ENCODE measurements at places on chromosomes 2 and 18. TPM values are rescaled to one million over a fixed set of nuclear protein-coding genes. Genes with fewer than 3 reads are reported as not detected.

DNA sequence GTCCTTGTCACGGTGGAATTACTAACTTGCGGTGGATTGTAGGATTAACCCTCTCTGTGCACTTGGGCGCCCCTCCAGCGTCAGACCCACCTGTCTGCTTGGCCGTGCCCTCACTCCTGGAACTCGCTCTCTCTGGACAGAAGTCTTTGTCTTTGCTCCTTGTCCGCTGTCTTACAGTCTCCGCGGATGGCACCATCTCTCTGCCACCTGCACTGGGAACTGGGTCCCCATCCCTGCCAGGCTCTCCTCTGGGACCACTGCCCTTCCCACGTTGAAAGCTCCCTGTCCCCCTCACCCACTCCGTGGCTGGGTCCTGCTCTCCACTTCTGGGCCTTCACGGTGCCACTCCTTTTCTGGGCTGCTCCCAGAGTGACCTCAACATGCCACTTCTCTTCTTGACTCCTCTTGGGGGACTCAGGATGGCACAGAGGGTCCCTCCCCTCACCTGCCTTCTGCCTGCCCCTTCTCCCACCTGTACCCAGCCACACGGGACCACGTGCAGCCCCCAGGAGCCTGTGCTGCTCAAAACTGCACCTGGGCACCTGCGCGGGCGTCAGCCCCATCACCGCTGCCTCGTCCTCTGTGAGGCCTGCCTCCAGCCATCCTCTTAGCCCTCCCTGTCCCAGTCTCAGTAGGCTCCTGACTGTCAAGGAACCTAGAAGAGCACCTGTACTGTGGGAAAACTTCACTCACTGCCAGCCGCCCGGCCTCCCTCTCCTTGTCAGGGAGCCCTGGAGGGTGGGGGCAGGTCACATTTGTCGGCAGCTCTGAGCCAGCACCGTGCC, 11.1 kb downstream of the CNDP2 start:
- H3K4me3 ChIP-seq, result no peak overlapping the region
- H3K4me1 ChIP-seq, result peaks cover 29% of the 10 kb centered on the region
- peaks cover 98% of the 10 kb centered on the region for H3K36me3 ChIP-seq
- DNase-seq, result peak; percentile 90
- peak overlapping the region; percentile 75 for H3K27ac ChIP-seq

DNA sequence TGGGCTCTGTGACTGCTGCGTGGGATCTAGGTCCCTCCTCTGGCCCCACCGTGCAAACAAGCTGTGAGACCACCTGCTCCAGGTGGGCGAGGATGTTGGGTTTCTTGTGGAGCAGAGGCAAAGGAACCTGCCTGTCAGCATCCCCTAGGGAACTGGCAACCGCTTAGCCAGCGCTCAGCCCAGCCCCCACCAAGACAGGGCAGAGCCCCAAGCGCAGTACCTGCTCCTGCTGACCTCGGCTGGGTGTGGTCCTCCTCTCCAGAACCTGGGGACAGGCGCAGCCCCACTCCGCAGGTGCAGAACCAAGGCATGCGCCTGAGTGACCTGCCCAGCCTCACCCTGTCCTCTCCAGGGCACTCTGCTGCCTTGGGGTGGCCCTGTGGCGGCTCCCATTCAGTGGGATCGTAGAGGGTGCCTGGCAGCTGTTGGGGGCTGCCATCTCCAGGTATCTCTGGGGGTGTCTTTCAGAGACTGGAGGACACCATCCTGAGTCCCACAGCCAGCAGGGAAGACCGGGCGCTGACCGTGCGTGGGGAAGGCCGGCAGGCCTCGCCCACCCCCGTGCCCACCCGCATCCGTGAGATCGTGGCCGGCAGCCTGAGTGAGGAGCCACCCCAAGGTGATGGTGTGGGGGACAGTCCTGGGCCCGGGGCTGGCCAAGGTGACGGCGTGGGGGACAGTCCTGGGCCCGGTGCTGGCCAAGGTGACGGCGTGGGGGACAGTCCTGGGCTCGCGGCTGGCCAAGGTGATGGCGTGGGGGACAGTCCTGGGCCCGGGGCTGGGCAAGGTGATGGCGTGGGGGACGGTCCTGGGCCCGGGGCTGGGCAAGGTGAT, 12.3 kb downstream of the CROCC2 start:
- peaks cover 45% of the 10 kb centered on the region for H3K4me1 ChIP-seq
- no peaks in the 10 kb centered on the region for H3K36me3 ChIP-seq
- no peak overlapping the region for H3K27ac ChIP-seq
- no peak overlapping the region for H3K4me3 ChIP-seq
- peak; percentile 16 for DNase-seq

DNA sequence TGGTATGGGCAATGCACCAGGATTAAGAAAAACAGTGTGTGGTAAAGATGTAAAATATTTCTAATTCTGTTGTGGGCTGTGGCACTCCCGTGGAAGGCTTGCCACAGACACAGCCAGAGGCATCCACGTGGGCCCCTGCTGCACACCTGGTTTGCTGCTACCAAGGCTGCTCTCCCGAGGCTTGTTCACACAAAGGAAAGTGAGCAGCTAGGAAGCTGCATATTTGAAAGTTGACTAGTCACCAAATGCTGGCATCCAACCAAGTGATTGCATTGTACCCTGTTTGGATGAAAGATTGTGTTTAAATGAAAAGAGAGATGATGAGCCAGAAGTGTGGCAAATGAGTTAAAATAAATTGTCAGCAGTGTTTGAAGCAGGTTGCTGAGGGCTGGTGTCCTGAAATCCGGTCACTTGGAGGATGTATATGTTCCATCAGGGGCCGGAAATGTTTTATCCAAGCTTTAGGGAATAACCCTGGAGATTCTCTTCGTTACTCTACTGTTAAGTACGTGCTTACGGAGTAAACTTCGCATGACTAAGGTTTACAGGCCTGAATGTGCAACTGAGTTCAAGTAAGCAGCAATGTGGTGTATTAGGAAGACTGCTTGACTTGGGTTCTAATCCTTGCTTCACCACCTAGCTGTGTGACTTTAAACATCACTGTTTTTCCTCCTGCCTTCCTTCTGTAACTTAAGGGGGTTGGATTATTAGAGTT, 86.1 kb downstream of the MSH2 start:
- H3K27me3 ChIP-seq, result no peaks in the 10 kb centered on the region
- H3K4me1 ChIP-seq, result no peaks in the 10 kb centered on the region
- no peak overlapping the region for H3K4me3 ChIP-seq
- no peak overlapping the region for H3K27ac ChIP-seq

- no peaks in the 10 kb centered on the region for H3K36me3 ChIP-seq
- peaks cover 16% of the 10 kb centered on the region for H3K4me1 ChIP-seq
Measured at GRCh38 chr18:50161597-50162205, 33.2 kb downstream of the MYO5B start.

- H3K36me3 ChIP-seq, result no peaks in the 10 kb centered on the region
- no peak overlapping the region for H3K4me3 ChIP-seq
- H3K27ac ChIP-seq, result no peak overlapping the region
- no peaks in the 10 kb centered on the region for H3K4me1 ChIP-seq
Measured at GRCh38 chr2:134636714-134637113, 82.1 kb downstream of the TMEM163 start.

DNA sequence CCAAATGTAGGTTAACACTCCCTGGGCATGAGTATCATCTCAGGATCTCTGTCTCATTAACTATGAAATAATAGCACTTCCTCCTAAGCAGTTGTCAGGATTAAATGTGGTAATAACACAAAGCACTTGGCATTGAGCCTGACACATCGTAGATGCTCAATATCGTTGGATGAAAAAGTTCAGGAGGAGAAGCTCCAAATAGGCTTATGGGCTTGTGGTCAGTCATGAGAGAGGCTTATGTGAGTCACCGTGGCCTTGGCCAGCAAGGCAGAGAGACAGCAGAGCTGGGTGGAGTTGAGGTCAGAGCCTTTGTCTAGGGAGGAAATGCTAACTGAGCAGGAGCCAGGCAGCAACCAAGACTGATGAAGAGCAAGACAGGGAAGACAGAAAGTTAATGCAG, 68.3 kb upstream of the PPM1B start:
- no peaks in the 10 kb centered on the region for H3K36me3 ChIP-seq
- H3K4me1 ChIP-seq, result no peaks in the 10 kb centered on the region
- peak; percentile 38 for DNase-seq
- H3K27me3 ChIP-seq, result no peaks in the 10 kb centered on the region
- no peak overlapping the region for H3K27ac ChIP-seq

- H3K36me3 ChIP-seq, result no peaks in the 10 kb centered on the region
- H3K4me1 ChIP-seq, result no peaks in the 10 kb centered on the region
- DNase-seq, result no peak
- no peaks in the 10 kb centered on the region for H3K27me3 ChIP-seq
- H3K4me3 ChIP-seq, result no peak overlapping the region
- no peak overlapping the region for H3K27ac ChIP-seq
Measured at GRCh38 chr18:75500545-75500944, 73.0 kb upstream of the SMIM21 start.

DNA sequence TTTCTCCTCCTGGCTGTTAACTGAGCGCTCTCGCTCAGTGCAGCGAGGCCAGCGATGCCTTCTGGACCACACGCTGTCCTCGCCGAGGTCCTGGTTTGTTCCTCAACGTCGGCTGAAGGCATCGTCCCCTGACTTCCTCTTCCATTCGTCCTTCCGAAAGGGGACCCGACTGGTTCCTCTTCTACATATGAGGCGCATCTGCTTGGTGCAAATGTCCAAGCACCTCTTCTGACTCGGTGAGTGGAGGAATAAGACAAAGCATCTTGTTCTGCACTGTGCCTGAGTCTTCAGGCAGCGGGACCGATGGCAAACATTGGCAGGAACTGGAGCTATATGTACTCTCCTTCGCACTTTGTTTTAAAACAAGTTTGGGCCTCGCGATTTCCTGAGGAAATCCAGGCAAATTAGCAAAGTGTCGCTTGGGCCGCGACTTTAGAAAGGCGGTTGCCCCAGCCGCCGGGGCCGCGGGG, 621 bp upstream of the KCNS3 start:
- H3K27ac ChIP-seq, result peak overlapping the region; percentile 83
- H3K27me3 ChIP-seq, result peaks cover 3% of the 10 kb centered on the region
- no peak for DNase-seq
- no peaks in the 10 kb centered on the region for H3K36me3 ChIP-seq
- peak overlapping the region; percentile 93 for H3K4me3 ChIP-seq

DNA sequence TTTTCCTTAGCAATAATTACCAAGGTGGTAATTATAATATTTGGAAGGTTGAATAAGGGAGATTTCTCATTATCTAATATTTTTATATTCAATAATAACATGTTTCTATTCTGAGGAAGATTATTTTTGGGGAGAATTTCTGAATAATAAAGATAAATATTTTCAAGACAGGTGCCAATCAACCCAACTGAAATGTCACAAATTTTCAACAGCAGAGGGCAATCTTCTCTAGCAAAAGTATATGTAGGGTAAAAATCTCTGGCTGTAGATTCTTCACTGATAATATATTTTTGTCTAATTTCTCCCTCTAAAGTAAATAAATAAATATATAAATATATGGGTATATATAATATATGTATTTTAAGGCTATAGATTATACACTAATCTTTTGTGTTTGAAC, 1187.2 kb upstream of the CRIM1 start:
- no peak for DNase-seq
- no peak overlapping the region for H3K27ac ChIP-seq
- H3K4me1 ChIP-seq, result no peaks in the 10 kb centered on the region
- no peak overlapping the region for H3K4me3 ChIP-seq
- H3K27me3 ChIP-seq, result no peaks in the 10 kb centered on the region

GRCh38 chr2:101400048-101400447, 12.7 kb upstream of the CREG2 start:
- no peak overlapping the region for H3K27ac ChIP-seq
- no peaks in the 10 kb centered on the region for H3K4me1 ChIP-seq
- DNase-seq, result no peak
- H3K36me3 ChIP-seq, result no peaks in the 10 kb centered on the region
- H3K4me3 ChIP-seq, result no peak overlapping the region

DNA sequence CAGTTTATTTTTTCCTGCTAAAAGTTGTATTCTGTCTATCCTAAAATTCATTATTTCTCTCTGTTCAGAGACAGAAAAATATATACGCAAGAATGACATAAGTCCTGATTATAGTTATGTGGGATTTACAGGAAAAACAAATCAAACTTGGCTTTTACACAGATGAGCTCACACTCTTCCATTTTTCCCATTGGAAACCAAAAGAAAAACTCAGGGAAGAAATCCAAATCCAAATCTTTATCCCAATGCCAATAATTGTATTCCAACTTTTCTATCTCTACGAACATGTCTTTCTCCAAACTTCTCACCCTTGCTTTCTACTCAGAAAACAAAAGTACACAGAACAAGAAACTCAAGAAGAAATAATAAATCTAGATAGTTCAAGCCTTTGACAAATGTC, 249.1 kb upstream of the TMEFF2 start:
- no peaks in the 10 kb centered on the region for H3K36me3 ChIP-seq
- no peaks in the 10 kb centered on the region for H3K4me1 ChIP-seq
- no peaks in the 10 kb centered on the region for H3K27me3 ChIP-seq
- H3K4me3 ChIP-seq, result no peak overlapping the region

DNA sequence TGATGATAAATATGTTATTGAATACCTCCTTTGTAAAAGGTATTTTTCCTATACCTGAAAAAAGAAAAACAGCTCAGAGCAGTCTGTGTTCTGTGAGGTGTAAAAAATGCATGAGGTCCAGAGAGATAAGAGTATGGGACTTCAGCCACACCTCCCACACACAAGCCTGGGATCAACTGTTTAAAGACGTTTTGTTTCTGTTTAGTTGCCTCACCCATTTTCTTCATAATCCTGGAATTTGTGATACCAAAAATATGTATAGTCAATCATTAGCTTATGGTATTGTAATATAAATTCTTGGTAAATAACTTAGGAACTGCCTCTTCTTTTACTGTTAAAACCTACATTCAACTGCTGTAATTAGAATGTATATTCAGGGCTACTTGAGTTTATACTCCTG, 1322.9 kb upstream of the TMEFF2 start:
- H3K27me3 ChIP-seq, result no peaks in the 10 kb centered on the region
- no peaks in the 10 kb centered on the region for H3K36me3 ChIP-seq
- H3K4me1 ChIP-seq, result no peaks in the 10 kb centered on the region
- no peak overlapping the region for H3K4me3 ChIP-seq
- H3K27ac ChIP-seq, result no peak overlapping the region

DNA sequence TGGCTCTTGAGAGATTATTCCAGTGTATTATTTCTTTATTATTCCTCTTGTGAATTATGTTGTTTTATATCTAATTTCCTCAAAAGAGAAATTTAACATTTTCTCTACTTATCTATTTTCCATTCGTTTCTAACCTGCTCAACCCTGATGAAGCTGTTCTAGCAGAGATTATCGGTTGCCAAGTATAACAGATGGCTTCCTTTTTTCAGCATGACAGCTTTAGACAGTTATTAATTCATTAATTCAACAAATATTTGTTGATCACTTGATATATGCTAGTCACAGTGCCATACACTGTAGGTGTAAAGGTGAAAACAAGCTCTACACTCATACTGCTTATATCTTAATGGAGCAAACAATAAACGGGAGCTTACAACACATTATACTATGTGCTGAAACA, 137.9 kb upstream of the UBE2E3 start:
- no peak overlapping the region for H3K4me3 ChIP-seq
- H3K36me3 ChIP-seq, result no peaks in the 10 kb centered on the region
- no peak overlapping the region for H3K27ac ChIP-seq
- no peaks in the 10 kb centered on the region for H3K4me1 ChIP-seq
- no peaks in the 10 kb centered on the region for H3K27me3 ChIP-seq

GRCh38 chr2:234355021-234355720, 141.7 kb downstream of the ARL4C start:
- H3K4me1 ChIP-seq, result no peaks in the 10 kb centered on the region
- H3K27me3 ChIP-seq, result no peaks in the 10 kb centered on the region

- no peak overlapping the region for H3K27ac ChIP-seq
- DNase-seq, result no peak
- H3K36me3 ChIP-seq, result no peaks in the 10 kb centered on the region
Measured at GRCh38 chr2:191222952-191223351, 22.3 kb upstream of the MYO1B start.

The PTPN18 gene
- total RNA-seq, result 147 TPM

The SERPINB5 gene
- not detected for total RNA-seq

The GREB1L gene
- total RNA-seq, result 0.87 TPM

The ASPRV1 gene
- not detected for total RNA-seq
